Activated CD8-positive, alpha-beta memory T cell treated with anti-CD3 and anti-CD28 coated beads for 48 hours (primary cell): ENCODE measurements at places on chromosomes 11 and 22.

DNA sequence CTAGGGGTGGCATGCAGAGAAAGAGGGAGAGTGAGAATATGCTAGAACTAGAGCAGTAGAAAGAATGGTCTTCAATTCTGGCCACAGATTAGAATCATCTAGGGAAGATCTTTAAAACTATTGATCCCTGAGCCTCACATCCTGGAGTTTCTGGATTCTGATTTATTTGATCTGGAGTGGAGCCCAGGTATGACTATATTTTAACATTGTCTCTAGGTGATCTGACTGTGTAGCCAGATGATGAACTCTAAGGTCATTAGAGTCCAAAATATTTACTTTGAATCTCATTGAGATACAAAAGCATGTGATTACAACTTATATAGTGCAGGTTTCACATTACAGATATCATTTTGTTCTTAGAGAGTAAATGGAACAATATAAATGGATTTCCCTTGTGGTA lies 79.7 kb downstream of the FDX1 start:
- DNase-seq, result no peak

- DNase-seq, result no peak
Measured at GRCh38 chr11:111573821-111574249, 28.4 kb upstream of the SIK2 start.

DNA sequence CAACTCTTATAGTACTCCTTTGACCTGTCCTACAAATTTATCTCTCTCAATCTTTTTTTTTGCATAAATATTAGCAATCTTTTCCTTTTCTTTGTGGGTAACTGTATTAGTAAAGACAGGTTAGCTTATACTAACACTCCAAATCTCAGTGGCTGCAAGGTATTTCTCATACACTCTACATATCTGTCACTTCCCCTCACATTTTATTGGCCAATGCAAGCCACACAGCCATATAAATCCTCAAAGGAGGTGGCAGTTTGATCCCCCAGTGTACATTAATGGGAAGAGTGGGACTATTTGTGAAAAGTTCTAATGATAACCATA lies 42.6 kb upstream of the EED start:
- no peak for DNase-seq

DNA sequence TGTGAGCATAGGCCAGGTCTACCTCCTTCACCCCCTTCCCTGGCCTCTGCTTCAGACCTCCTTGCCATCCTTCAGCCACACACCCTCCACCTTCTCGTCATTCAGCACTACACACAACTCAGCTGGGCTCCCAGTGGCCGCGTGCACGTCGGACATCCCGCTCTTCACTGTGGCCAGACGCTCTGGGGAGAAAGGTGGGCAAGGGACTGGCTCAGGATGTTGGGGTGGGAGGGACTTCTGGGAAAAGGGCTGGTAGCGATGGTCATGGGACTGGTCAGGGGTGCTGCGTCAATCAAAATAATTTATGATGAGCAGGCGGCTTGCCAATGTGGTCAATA lies 11.6 kb downstream of the IGSF22 start:
- no peak for DNase-seq

DNA sequence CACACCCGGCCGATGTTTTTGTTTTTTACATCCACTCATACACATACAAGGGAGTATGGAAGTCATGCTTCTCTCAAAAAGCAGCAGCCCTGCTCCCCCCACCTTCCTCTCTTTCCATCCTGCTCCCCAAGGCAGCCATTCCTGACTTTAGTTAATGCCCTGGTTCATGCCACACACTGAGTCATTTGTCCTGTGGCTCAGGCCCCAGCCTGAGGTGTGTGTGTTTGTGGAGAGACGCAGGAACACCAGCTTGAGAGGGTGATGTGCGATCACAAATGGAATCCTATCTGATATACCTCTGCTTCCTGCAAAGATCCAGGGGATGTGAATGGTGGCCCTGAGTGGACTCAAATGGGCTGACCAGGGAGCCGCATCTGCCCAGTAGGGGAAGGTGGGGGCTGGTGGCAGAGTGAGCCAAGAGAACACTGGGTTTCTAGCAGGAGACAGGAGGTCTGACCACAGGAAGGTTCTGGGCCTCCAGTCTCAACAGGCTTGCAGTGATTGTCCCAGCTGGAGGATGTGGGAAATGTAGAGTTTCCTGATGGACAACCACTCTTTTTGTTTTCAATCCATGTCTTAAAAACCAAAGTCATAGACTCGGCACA lies 86.7 kb downstream of the OSBP2 start:
- no peak for DNase-seq

- DNase-seq, result no peak
Measured at GRCh38 chr11:57787920-57788702, 26.5 kb downstream of the CTNND1 start.

DNA sequence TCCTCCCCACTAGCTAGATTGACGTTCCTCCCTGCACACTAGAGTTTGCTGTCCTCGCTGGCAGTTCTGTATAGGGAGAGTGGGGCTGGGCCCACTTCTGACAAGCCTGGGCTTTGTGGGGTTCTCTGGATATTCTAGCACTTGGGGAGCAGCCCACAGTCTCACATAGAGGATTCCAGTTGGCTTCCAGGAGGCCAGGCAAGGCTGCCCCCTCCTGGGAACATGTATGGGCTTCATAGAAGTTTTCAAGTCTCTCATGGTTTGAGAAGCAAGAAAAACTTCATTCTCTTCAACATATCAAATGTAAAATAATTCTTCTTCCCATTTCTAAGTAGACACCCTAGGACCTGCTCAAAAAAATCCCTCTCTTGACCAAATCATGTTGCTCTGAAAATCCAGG lies 87.5 kb downstream of the NAV2 start:
- no peak for DNase-seq

- DNase-seq, result no peak
Measured at GRCh38 chr11:126304457-126305075, 706 bp downstream of the DCPS start.
